ENCODE measurements at places on chromosomes 12 and 14. TPM values are rescaled to one million over a fixed set of nuclear protein-coding genes. Genes with fewer than 3 reads are reported as not detected.

The CSRP2 gene
- 21.9 TPM for total RNA-seq

The LTBP2 gene
- total RNA-seq = 8.3 TPM

The USP30 gene
- total RNA-seq = 10.2 TPM

The CLEC1A gene
- not detected for total RNA-seq

The CMA1 gene
- total RNA-seq = not detected

The TPPP2 gene
- not detected for total RNA-seq

The TMEM132C gene
- total RNA-seq = not detected

Measured in A549 treated with ZK216348 at 1 μM for 4 hours (cell line).